ENCODE measurements at places on chromosomes 1 and 21. TPM values are rescaled to one million over a fixed set of nuclear protein-coding genes. Genes with fewer than 3 reads are reported as not detected.

PGLYRP4 gene
- total RNA-seq = not detected

KRTAP11-1 gene
- total RNA-seq = not detected

C8A gene
- not detected for total RNA-seq

ADCY10 gene
- total RNA-seq = not detected

ADAMTS1 gene
- total RNA-seq = 177 TPM

RXRG gene
- not detected for total RNA-seq

PDZK1IP1 gene
- total RNA-seq = 0.43 TPM

C1orf53 gene
- total RNA-seq = 5.6 TPM

DNA sequence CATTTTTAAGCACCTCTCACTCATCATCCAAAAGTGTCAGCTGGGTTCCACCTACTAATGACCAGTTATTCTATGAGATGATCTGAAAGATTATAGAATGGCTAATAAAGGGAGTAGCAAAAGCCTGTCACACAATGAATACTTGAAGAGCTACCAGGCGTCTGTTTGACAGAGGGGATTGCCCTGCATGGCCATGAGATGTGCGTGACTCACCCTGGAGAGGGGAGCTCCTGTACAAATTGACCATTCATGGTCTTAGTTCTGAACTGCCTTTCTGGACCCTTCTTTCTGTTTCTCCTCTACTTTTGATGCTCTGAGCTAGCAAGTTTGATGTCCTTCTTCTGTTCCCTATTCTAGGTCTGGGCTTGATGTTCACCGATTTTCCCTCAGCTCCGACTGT lies 85.2 kb upstream of the ABCD3 start:
- no peak for DNase-seq

DNA sequence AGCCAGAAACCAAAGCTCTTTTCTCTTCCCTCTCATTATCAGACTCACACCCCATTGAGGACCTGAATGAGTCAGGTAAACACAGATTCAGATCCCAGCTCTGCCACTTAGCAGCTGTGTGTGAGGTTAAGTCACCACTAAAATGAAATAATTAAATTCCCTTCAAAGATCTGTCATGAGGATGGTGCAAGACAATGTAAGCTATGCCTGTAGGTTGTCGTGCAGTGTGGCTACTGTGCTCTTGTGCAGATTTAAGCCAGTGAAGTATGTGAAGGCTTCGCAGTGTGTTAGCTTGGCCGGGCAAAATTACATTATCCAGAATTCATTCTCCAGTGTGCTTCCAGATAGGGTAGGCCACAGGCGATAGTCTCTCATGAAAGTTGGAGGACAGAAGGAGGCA lies 13.6 kb downstream of the UBL4B start:
- DNase-seq = no peak

GRCh38 chr1:3987669-3988235 lies 87.7 kb upstream of the C1orf174 start:
- DNase-seq = no peak

DNA sequence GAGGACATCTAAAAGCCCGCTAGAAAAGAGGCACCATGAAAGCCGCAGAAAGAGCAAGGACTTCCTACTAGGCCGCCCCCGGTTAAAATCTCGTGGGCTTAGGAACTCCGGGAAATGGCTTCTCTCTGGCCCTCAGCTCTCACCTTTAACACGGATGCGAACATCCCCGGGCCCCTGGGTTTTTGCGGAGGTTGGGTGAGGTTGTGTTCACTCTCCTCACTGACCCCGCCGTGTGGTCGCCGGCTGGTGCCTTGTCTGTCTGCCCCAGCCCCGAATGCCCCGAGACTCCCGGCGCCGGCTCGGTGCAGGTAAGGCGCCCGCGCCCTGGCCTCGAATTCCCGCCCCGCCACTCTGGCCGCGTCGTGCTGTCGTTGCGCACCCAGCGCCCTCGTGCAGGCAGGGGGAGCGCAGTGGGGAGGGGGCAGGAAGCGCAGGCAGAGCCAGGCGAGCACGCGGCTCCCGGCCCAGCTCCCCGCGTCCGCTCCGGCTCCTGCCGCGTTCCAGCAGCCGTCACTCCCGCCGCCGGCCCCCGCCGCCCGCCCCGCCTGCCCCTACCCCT lies at the start of gene SHISAL2A:
Gene SHISAL2A, plus strand, starts transcription at position 437 of the 559 bp plus-strand sequence. CDS start 326 bp downstream, outside the sequence.
- DNase-seq = no peak

- no peak for DNase-seq
Measured at GRCh38 chr1:36031441-36031840, 52.5 kb upstream of the TEKT2 start.

GRCh38 chr1:213122514-213122929 lies 71.5 kb downstream of the RPS6KC1 start:
- DNase-seq = peak; percentile 72

DNA sequence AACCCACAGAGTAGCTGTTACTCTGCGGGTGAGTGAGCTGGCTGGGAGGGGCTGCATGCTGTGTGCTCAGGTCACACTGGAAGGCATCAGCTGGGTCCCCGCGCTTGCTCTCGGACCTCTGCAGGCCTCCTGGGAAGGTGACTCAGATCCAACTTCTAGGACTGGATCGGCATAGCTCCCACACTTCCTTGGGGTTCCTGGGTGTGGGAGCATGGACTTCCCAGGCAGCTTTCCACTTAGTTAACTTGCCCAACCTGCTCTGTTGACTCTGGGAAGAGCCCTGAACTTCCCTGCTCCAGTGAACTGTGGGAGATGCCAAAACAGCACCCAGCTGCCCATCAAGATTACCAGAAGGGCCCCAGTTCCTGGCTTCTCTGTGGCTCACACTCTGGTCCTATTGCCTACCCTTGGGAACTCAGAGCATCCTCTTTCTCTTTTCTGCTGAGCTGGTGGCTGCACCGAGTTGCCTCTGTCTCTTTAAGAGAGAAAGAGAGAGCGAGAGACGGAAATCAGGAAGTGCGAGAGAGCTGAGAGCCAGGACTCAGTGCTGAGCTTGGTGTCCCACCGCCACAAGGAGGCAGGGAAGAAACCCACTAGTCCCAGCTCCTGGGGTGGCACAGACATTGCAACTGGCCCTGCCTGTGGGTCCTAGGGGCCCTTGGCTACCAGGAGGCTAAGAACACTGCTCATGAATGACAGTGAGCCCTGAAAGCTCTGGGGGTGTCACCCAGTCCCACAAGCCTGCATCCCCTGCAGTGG lies at the start of gene IKBKE:
Gene IKBKE, plus strand, starts transcription at position 544 of the 759 bp plus-strand sequence. CDS start 2,752 bp downstream, outside the sequence.
- peak; percentile 73 for DNase-seq

- no peak for DNase-seq
Measured at GRCh38 chr1:100499194-100499811, 38.6 kb upstream of the GPR88 start.

DNA sequence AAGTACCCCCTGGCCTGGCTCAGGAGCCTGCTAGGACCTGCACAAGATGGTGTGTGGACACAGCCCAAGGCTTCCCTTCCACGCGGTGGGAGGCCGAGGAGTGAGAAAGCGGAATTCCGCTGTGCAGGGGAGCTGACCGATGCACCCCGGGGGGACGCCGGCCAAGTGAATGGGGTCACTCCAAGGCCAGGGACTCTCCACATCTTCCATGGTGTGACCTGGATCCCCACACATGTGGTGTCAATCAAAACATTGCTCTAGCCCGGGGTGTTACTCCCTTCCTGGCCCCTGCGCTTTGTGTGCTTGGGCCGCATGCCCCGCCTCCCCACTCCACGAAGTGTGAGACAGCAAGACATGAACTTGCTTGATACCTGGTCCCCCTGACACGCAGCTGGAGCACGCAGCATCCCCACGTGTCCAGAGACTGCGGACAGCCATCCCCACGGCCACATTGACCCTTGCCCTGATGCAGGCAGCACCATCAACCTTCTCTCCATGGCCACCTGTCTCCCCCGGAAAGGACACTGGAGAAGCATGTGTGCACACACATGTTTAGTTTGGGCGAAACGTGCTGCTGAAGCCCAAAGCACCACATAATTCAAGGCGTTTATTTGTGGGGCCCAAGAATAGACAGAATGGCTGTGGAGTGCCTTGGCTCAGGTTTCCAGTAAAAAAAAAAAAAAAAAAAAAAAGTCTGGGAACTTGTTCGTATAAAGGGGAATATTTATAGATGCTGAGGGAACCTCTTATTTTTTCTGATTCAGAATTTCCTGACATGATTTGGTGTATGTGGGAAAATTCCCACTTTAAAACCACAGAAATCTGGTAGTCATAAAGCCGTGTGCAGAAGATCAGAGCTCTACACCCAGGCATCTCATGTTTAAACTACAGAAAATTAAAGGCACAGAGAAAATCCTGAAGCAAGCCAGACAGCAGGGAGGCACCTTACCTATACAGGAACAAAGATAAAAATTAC lies 171.7 kb downstream of the HUNK start:
- DNase-seq = no peak

- no peak for DNase-seq
Measured at GRCh38 chr1:39895731-39896480, 5.8 kb downstream of the MYCL start.

GRCh38 chr1:5978452-5978851 lies 13.8 kb downstream of the NPHP4 start:
- DNase-seq = no peak

GRCh38 chr1:12016182-12016581 lies 3.1 kb upstream of the MIIP start:
- no peak for DNase-seq

DNA sequence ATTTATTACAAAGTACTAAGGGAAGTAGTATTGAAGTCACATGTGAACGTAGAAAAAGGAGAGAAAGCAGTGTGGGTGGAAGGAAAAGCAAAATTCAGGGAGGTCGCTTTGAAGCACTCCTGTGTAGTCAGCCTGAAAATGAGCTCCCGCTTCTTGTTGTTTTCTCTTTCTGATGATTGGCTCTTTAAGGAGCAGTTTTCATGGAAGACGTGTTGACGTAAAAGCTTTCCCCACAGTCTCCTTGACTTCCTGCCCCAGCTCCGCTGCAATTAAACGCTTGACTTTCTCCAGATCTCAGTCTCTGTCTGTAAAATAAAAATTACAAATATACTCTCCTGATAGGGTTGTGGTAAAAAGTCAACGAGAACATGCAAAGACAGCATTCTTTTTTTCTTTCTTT lies 661.5 kb upstream of the ZP4 start:
- peak; percentile 49 for DNase-seq

DNA sequence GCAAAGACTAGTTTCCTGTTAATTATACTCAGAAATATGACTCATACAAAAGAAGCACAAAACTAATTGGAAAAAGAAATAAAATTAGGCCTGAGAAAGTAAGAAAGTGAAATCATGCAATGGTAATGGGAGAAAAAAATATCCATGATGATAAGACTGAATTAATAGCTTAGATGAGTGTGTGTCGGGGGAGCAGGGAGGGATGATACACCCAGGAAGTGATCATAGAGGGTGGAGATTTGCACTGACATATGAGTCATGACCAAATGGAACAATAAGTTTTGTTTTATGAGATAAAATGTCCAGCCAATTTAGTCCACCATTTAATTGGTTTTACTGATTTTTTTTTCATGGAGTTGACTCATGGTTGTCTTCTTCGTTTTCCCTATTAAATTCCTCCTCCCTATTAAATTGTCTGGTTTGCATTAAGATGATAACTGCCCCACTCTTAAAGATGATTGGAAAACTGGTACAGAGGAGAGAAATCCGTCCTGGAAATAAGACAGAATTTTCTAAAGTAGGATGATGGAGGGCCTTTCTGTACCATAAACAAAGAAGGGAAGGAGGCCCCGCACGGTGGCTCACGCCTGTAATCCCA lies 111.7 kb upstream of the KCNJ6 start:
- DNase-seq = peak; percentile 4

DNA sequence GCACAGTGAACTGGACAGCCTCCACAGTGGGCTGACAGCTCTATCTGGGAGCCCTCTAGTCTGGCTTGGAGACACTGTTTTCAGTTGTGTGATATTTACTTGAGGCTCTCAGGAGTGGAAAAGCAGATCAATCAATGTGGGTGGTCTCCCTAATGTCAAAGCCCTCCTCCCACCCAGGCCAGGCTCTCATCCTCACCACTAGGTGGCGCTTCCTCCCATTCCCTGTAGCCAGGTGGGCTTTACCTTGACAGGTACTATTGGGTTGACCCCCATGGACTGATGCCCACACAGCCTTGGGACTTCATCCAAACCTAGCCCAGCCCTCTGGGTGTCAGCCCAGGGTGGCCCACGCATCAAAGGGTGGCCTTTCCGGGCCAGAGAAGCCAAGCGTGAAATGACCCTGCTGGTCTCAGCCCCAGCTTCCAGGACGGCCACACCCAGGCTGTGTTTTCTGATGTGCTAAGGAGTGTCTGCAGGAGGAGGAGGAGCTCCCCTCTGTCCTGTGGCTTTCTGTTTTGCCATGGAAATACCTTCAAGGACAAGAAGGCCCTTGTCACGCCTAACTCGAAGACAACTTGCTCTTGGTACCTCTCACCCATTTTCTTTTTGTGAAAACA lies 54.0 kb downstream of the CLIC6 start:
- DNase-seq = no peak

GRCh38 chr1:168719306-168720111 lies 9.5 kb downstream of the DPT start:
- DNase-seq = no peak

DNA sequence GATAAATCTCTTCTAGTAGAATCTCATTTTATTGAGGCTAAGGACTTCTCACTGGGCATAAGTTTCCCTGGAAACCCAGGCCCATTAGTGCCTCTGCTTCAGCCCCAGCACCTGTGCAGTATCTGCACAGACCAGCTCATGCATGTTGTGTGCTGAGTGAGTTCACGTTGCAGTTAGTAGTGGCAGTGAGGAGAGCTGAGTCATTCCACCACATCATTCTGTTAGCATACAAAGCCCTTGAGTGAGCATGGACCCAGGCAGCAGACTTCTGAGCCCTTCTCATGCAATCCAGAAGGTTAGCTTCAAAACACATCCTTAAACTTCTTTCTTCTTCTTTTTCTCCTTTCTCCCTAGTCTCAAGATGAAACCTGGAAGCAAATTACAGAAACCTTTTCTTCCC lies 45.8 kb upstream of the NTPCR start:
- peak; percentile 18 for DNase-seq

DNA sequence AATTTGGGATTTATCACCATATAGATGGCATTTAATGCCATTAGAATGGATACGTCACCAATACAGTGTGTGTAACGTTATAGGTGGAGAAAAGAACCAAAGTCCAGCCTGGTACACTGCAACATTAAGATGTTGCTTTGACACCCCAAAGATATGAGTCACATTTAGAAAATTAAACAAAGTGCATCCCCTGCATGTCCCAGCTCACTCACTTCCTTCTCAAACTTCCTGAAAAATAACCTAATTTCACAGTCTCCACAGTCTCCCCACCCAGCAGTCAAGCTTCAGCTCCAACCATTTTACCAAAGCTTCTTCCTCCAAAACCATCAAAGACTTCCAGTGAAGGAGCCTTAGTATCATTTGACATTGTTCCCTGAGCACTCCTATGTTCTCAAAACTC lies 111.9 kb downstream of the OMA1 start:
- DNase-seq = no peak

Data from fibroblast of villous mesenchyme (primary cell).